ENCODE measurements at places on chromosomes 6 and 20.

- no peaks in the 10 kb centered on the region for H3K27me3 ChIP-seq
- H3K4me1 ChIP-seq, result no peaks in the 10 kb centered on the region
- no peak overlapping the region for H3K4me3 ChIP-seq
- no peaks in the 10 kb centered on the region for H3K36me3 ChIP-seq
- no peak overlapping the region for H3K27ac ChIP-seq
These were observed 92.4 kb downstream of the GJA10 start for GRCh38 chr6:89986650-89987074.

- H3K27me3 ChIP-seq, result no peaks in the 10 kb centered on the region
- no peaks in the 10 kb centered on the region for H3K36me3 ChIP-seq
- no peak for DNase-seq
- H3K4me1 ChIP-seq, result no peaks in the 10 kb centered on the region
- no peak overlapping the region for H3K27ac ChIP-seq
These were observed 37.0 kb downstream of the SYTL3 start for GRCh38 chr6:158686791-158687381.

DNA sequence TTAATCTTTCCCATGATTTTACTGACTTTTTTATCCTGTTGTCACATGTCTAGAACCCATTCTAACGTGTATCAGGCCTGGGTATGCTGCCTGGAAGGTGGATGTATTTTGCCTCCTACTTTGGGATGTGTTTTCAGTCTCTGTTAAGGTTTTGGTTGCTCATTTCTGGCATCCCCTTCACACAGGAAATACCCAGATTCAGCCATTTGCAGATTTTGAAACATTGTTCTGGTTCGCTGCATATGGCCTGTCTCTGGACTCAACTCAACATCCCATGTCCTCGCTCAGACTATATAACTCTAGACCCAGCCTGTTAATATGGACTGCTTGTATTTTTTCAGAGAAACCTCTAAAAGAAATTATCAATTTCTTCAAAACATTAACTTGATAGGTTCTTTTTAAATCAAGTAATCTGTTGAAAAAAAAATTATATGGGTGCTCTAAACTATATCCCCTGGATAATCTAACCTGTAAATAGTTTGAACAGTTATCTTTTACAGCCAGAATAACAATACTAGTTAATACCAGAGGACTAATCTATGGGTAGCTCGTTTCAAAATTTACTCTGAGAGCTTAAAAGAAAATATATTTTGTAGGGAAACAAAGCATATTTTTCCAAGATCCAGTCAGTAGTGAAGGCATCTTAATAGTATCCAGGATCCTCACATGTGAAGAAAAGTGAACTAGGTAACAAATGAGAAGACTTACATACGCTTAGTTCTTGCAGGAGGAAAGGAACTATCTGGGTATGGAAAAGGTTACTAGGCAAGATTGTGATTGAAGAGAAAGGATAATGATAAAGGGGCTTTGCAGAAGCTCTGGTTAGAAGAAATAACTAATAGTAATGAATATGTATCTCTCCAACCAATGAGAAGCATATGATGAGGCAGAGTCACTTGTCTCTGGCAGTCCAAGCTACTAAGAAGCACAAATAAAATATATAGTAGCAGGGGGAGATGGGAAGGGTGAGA, 23.4 kb upstream of the HLA-DQB1 start:
- DNase-seq, result no peak
- no peaks in the 10 kb centered on the region for H3K27me3 ChIP-seq
- no peak overlapping the region for H3K27ac ChIP-seq
- H3K4me3 ChIP-seq, result no peak overlapping the region
- H3K4me1 ChIP-seq, result no peaks in the 10 kb centered on the region

DNA sequence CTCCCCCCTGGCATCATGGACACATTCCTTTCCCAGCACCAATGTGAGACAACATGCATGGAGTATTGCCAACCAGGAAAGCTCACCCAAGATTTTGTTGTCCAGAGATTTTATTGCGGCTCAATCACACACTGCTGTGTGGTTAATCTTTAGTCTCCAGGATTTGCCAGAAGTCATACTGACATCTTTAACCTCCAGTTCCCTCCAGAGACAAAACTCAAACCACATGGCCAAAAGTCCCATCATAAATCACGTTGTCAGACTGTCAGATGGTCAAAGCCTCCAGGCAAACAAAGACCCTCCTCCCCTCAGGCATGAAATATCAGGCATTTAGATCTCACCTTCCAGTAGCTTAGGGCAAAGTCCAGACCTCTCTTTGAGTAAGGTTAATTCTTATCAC, 97.3 kb upstream of the OPRM1 start:
- DNase-seq, result no peak
- H3K36me3 ChIP-seq, result no peaks in the 10 kb centered on the region
- no peak overlapping the region for H3K4me3 ChIP-seq
- H3K4me1 ChIP-seq, result no peaks in the 10 kb centered on the region
- no peak overlapping the region for H3K27ac ChIP-seq
- H3K27me3 ChIP-seq, result no peaks in the 10 kb centered on the region

DNA sequence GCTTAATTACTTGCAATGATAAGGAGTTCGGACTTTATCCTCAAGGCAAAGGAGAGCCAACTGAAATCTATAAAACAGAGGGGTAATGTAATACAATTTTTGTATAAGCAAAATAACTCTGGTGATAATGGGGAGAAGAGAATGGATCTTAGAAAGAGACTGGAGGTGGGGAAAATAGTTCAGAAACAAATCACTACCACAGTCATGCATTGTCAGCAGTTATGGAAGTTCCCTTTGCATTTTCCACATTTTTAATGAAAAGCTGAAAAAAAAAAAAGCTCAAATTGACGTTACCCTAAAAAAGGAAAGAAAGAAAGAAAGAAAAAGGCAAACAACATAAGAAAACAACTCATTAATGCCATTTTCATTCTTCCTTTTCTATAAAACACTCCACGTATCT, 337.6 kb upstream of the HSF2 start:
- no peak overlapping the region for H3K27ac ChIP-seq
- no peak overlapping the region for H3K4me3 ChIP-seq
- no peaks in the 10 kb centered on the region for H3K27me3 ChIP-seq
- DNase-seq, result no peak
- no peaks in the 10 kb centered on the region for H3K4me1 ChIP-seq
